ENCODE measurements at places on chromosomes 16 and 17.
A peak's percentile ranks its signal among the peaks of the same experiment; 100 is the strongest.

GRCh38 chr16:85901110-85901509, 2.1 kb downstream of the IRF8 start:
- no peak for DNase-seq

DNA sequence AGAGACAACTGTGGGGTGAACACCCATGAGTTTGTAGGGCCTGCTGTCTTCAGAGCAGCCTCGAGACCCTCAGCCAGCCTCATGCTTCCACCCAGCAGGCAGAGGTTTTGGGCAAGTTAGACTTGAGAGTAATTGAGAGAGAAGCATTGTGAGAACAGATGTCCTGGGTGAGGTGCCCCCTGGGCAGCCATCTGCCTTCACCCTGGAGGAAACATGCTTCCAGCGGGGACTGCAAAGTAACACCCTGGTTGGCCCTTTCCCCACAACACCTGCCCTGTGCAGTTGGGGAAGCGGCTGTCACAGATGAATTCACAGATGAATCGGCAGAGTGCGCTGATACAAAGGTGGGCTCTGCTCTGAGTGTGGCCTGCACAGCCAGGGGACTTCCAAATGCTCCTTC, 23.4 kb downstream of the ATPAF2 start:
- DNase-seq, result no peak

DNA sequence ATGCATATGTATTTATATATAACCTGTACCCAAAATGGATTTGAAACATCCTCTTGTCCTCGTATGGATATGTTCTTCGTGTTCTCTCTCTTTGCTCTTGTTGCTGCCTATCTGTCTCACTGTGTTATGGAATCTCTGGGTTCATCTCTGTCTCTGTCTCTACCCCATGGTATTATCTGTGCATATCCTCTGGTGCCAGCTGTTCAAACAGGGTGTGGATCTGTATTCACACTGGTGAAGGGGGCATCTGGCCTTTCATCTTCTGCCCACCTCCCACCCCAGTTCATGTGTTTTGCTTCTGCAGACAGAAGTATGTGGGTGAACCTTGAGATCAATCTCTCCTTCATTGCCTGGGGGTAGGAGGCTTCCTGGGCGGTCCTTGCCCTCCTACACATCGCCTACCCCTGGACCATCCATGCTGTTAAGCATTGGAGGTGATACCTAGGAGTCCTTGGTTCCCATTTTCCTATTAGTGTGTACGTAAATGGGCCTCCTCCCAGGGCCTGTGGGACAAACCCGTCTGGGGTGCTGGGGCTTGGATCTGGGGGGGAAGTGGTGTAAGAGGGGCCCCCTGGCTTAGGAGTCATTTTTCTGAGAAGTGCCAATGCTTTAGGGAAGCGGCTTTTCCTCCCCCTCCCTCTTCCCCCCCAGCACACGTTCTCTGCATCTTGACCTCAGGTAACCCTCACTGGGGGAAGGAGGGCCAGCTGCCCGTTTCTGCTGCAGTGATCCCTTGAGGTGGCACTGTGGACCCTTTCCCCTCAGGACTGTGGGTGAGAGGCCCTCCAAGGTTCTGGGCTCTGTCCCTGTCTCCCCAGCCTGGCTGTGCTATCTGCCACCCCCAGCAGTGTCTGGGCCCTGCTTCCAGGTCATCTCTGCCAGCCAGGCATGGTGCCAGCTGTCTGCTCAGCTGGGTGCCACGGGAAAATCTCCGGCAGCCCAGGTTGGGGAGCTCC, 21.1 kb downstream of the RARA start:
- no peak for DNase-seq

GRCh38 chr17:74391771-74392170, 24.5 kb downstream of the GPR142 start:
- no peak for DNase-seq

GRCh38 chr16:1048442-1049112, 24.0 kb upstream of the SSTR5 start:
- DNase-seq, result peak; percentile 24

DNA sequence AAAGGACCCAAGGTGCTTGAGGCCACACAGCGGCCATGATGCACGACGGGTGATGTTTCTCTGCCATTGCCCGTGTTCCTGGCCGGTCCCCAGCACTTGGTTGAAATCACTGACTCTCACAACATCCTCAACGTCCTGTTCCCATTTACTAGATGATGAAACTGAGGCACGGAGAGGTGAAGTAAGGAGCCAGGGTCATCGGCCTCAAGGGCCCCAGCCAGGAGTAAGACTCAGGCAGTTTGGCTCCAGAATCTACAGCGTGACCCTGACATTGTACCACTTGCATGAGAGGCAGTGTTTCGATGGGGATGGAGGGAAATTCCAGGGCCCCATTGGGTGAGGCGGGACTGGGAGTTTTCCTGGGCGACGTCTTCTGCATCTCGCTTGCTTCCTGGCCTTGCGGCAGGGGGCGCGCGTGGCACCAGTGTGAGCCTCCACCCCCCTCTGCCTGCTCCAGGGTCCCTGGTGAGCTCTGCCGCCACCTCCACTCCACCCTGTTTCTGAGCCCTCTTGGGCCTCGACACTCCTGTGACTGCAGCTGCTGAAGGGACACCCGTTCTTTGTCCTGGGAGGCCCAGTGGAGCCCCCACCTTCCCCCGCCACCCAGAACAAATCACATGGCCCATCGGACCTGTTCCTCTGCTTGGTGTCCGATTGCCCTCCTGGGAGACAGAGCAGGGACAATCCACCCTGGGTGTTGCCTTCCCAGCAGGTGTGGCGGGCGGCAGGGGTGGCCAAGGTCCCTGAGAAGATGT, 133.0 kb upstream of the GSE1 start:
- DNase-seq, result no peak

GRCh38 chr17:5536866-5537650, 47.3 kb downstream of the NLRP1 start:
- DNase-seq, result peak; percentile 32

GRCh38 chr17:62179525-62180161, 114.6 kb upstream of the MED13 start:
- peak; percentile 77 for DNase-seq

DNA sequence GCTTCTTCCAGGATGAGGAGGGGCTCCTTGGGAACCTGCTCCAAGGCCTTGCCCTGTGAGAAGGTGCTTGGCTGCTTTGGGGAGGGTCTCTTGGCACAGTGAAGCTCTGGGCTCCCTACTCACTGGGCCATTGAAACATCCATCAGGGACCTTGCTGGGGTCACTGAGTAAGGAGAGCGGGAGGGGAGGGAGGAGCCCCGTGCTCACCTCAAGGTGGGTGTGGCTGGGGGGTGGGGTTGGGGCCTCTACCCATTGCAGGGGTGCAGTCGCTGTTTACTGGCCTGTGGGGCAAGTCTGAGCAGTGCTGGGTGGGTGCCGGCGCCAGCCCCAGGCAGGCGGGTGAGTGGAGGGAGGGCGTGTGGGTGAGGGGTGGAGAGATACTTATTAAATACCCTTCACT, 9.9 kb downstream of the TNS4 start:
- no peak for DNase-seq

GRCh38 chr17:2975469-2975958, 87.9 kb downstream of the OR1D5 start:
- peak; percentile 65 for DNase-seq

DNA sequence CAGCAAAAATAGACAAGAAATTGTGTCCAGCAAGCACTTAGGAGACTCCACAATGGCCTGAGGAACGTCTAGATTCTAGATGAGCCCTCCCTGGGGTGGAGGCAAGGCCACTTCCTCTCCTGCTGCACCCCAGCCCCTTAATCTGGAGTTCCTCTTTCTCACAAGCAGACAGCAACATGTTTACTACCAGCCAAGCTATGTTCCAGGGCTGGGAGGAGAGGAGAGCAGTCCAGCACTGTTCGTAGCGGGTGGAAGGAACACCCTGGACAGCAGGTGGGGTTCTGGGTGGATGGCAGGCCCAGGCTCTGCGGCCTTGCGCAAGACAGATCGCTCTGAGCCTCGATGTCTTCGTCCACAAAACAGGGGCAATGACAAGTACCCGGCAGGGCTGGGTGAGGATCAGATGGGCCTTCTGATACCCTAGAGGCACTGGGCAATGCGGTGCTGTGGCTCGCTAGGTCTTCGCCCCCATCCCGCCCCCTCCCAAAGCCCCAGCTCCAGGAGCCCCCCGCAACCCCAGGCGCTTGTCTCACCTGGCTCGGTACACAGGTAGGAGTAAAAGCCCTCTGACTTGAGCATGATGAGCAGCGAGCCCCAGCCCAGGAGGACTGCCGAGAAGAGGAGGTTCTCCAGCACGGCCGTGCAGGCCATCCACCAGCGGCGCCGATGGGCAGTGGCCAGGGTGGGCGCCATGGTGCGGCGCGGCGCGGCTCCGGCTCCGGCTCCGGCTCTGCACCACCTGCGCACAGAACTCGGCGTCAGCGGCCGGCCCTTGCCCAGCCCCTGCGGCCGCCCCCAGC, 1.3 kb downstream of the SLC43A2 start:
- peak; percentile 26 for DNase-seq

DNA sequence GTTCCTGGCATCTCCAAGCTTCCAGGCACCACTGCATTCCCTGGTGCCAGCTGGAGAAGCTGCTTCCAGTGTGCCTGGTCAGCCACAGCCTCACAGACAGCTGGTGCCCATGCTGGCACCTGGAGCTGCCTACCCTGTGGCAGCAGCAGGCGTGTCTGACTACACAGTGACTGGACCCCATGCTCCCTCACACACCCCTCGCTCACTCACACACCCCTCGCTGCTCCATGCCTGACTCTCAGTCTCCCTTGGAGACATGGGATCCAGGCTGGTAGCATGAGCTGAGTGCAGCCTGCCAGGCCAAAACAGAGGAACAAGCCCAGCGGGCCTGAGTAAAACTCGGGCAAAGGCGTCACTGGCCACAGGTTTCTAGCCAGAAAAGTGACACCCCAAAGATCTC, 59.1 kb upstream of the SMIM36 start:
- no peak for DNase-seq

DNA sequence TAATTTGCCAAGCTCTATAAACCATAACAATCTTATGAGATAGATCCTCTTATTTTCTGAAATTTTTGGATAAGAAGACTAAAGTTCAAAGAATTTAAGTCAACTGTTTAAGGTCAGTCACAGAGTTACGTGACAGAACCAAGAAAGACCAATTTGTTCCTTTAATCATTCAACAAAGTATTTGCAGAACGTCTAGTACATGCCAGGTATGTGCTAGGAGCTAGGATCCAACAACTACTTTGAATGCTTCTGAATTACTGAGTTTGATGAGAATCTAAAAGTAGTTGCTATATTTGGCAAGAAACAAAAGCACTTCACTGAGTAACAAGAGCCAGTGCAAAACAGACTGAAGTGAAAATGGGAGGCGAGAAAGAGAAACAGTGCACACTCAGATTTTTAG, 15.0 kb downstream of the GLOD4 start:
- DNase-seq, result no peak

- DNase-seq, result no peak
Measured at GRCh38 chr16:20415541-20415940, 6.2 kb downstream of the ACSM5 start.

GRCh38 chr16:49659356-49659755, 196.6 kb downstream of the ZNF423 start:
- DNase-seq, result no peak

- DNase-seq, result peak; percentile 79
Measured at GRCh38 chr16:31071861-31072260, 2.2 kb downstream of the ZNF668 start.

DNA sequence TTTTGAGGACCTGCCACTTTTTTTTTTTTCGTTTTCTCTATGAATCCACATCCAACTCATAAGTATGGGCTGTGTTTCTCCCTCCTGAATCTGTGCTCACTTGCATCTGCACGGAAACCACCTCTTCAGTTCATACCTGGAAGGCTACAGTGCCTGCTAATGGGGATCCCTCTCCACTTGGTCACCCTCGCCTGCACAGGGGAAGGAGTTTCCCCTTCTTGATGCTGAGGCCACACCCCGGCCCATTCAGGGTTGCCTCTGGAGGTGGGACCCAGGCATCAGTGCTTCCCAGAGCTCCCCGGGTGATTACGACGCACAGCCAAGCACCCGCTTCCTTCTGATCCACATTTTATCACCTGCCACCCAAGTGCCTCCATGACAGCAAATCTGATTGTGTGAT, 85.9 kb upstream of the TBC1D3K start:
- DNase-seq, result no peak

DNA sequence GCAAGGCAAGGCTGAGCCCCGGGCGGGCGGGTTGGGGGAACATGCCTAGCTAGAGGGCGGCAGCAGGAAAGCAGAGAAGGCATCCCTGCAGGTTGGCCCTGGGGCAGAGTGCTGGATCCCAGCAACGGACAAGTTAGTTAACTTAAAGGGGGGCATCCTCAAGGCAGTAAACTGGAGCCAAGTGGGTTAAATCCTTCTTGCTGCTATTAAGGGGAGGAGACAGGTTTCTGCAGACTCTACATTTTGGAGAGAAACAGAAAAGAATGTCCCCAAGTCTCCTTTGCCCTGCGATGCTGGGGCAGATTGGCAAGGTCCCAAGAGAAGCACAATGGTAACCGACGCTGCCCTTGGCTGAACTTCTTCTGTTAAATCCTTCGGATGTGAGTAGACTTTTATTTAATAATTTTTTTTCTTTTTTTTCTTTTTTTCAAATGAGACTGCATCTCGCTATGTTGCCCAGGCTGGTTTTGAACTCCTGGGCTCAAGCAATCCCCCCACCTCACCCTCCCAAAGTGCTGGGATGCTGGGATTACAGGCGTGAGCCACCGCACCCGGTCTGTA, 14.0 kb downstream of the ATP5PD start:
- no peak for DNase-seq

- DNase-seq, result no peak
Measured at GRCh38 chr16:633336-634050, 2.6 kb downstream of the METTL26 start.

DNA sequence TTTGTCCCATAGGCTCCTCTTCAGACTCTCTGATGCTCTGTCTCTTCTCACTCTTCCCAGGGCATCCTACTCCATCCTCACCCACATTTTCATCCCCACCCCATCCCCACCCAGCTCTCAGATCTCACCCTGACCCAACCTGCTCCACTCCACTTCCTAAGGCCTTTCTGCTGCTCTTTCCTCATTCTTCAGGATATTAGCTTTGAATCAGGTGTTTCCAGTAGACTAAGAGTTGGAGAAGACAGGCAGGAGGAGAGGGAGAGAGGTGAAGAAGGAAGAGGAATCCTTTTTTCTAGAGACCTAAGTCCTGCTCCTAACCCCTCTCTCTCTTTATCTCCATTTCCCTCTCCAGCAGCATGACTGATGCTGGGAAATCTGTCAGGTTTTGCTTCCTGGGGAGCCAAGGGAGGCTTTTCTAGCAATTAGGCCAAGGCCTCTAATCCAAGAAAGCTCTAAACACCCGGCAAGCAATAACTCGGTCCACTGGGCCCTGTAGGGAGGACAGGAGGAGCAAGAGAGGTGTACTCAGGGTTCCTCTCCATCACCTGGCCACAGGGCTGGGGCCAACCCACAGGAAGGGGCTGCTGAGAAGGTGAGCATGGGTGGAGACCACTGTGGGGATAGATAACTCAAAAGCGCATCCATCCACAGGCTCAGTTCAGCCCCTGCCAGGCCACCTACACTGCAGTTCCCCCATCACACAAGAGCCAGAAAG, 133.3 kb downstream of the TMEM132E start:
- no peak for DNase-seq

Data from fibroblast of villous mesenchyme (primary cell).